ENCODE measurements at places on chromosomes 12 and 14.

GRCh38 chr12:68591734-68592418 lies 18.8 kb upstream of the RAP1B start:
- DNase-seq, result peak; percentile 14

GRCh38 chr14:96126339-96126782 lies 78.3 kb upstream of the BDKRB2 start:
- no peak for DNase-seq

DNA sequence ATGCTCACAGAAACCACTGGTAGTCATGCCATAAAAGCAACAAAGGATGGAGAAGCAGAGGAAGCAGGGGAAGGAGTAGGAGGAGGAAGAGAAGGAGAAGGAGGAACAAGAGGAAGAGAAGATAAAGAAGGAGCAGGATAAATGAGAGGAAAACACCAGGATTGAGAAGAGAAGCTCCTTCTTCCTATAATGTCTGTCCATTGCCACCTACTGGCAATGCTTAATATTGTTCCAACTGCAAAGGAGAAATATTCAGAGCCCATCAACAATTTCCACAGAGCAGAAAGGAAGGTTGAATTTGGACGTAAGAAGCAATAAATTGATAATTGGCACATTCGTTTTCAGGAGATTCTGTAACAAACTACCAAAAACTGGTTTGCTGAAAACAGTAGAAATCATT lies 898.4 kb downstream of the SLC16A7 start:
- peak; percentile 6 for DNase-seq

DNA sequence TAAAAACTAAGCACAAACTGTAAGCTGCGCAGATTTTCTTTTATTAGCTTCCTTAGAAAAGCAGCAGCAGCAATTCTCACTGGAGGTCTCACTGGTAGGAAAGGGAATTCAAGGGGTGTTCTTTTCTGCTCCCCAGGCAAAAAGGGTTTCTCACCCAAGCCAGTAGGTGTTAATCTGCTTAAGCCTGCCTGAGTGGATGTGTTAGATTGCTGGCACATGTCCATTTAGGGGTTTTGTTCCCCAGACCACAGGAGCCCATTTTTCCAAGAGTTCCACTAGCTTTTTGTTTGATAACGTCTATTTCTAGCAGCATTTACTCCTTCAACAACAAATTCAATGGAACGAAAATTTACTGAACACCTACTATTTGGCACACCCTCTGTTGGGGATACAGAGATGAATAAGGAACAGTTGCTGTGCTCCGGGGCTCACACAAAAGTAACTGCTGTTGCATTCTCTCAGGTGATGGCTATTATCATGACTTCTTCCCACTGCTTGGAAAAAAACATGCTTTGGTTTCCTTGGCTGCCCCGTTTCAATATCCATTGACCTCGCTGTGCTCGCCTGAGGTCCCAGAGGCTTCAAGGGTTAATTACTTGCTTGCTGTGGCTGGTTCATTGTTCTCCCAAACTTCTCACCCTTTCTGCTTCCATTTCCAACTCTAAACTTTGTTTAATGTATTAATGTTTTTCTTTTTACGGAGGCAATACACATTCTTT lies 31.1 kb upstream of the RIC8B start:
- DNase-seq, result no peak

- no peak for DNase-seq
Observed at GRCh38 chr14:73375861-73376260, 82.5 kb downstream of the NUMB start.

GRCh38 chr12:19437996-19438395 lies 1.3 kb upstream of the AEBP2 start:
- no peak for DNase-seq

DNA sequence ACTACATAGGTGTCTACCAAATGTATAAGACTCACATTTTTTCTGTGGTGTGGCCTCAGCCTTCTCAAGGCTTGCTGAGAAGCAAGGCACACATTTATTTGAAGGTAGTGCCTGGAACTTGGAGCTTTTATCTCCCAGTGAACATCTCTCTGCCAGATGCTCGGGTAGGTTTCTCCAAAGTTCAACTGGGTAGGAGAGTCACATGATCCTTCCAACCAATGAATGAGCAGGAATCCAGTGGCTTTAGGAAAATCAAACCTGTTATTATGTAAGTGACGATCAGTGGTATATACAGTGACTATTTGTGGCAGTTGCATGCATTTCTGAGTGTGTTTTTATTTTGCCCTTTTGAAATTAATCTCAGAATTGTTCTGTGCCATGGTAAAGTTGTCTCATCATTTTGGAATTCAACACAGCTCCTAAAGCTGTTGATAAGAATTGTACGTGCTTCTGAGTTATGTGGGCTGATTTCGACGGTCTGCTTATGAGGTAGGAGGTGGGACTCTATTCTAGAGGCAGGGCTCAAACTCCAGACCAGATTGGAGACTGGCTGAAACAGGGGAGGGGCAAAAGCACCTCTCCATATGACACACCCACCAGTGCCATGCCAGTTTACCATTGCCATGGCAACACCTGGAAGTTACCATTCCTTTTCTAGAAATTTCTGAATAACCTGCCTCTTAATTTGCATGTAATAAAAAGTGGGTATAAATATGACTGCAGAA lies 57.6 kb downstream of the EID3 start:
- DNase-seq, result no peak

DNA sequence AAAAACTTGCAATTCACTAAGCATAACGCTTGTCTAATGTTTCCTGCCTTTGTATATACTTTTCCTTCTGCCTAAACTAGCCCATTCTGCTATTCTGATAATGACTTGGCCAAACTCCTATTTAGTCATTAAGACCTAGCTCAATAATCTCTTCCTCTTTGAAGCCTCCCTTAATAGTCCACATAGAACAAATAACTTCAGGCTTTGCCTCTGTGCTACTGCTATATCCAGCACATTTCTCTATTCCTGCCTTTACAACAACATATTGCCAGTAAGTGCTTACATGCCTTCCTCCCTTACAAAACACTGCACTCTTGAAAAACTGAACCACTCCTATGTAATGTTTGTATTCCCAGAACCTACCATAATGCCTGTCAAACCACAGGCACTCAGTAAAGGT lies 13.8 kb downstream of the PRICKLE1 start:
- DNase-seq, result peak; percentile 39

DNA sequence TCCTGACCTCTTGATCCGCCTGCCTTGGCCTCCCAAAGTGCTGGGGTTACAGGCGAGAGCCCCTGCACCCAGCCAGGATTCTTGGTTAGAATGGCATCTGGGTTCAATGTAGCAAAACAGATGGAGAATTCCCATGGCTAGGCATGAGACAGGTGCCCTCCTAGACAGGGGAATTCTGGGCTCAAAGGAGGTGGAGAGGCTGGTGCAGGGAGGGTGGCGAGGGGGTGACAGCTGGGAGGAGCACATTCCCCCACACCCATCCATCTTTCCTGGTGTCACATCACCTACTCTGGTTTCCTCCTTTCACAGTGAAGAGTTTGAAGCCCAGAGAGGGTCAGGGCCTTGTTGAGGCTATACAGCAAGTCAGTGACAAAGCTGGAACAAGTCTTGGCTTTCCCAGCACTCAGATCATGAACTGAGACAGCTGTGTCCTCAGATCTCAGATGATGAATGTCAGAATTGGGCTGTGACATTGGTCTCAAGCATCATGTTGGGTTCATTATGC lies 2.8 kb downstream of the SERPINA1 start:
- no peak for DNase-seq

- no peak for DNase-seq
Observed at GRCh38 chr14:51743588-51744000, 91.9 kb downstream of the FRMD6 start.
